ENCODE measurements at places on chromosomes 12 and 14.

- no peak for DNase-seq
These were observed 19.1 kb downstream of the AMN start for GRCh38 chr14:102941419-102942011.

DNA sequence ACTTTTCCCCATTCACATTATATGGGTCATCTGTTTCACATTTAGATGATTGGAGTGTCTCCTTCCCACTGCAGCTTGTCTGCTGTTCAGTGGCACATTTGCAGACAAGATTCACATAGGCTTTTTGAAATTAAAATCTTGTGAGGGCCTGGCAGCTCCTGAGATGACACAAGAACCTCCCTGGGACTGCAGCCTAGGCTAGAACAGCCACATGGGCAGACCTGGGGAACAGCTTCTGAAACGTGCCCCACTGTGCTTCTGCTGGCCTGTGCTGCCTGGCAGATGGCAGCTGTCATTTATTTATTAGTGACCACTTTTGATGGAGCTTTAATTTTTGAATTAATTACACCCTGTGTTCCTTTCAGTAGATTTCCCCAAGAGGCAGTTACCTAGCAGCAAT, 137.4 kb downstream of the GRIP1 start:
- DNase-seq: no peak

GRCh38 chr14:37665479-37665878, 70.0 kb downstream of the TTC6 start:
- DNase-seq: no peak

DNA sequence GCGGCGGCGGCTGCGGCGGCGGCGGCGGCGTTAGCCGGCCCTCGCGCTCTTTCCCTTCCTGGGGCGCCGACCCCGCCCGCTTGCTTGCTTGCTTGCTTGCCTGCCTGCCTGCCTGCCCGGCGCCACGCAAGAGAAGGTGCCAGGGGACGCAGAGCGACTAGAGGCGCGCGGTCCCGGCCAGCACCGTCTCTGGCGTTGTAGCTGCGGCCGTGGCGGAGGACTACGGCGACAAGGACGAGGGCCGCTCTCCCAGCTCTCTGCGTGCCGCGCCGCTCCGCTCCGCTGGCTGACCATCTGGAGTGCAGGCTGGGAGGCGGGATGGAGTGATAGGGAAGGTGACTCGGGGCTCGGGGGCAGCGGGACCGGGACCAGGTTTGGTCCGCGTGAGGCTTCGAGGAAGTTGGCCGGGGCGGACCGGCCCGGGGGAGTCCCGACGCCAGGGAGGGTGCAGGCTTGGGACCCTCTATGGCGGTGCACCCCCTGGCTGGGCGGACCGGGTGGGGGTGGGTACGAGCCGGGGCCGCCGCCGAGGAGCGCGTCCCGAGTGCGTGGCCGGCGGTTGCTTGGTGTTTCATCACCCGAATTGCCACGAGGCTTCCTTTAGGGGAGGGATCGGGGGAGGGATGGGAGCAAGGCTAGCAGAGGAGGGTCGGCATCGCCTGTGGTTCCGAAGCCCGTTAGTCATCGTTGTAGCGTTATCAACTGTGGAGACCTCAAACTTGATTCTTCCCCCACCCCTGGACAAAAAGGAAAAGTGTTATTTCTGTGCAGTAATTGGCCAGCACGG, 471 bp downstream of the XPOT start:
- DNase-seq: peak; percentile 65

GRCh38 chr12:1504304-1504894, 90.0 kb downstream of the FBXL14 start:
- DNase-seq: no peak

DNA sequence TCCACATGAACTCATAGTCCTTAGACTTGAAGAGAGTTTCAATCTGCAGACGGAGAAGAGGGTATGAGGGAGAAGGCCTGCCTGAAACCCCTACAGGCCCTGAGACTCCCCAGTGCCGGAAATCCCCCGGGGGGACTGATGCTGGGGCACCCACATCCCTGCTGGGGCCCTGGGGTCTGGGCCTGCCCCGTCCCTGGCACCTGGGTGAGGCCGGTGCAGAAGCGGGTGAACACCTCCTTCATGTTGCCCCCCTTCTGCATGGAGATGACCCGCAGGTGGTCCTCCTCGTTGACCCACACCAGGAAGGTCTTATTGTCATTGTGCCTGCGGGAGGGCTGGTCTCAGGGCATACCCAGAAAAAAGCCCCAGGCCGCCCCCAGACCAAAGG, 2.4 kb downstream of the CKB start:
- no peak for DNase-seq

GRCh38 chr14:70671652-70672644, 30.2 kb downstream of the TTC9 start:
- no peak for DNase-seq

GRCh38 chr12:19761463-19761862, 322.2 kb downstream of the AEBP2 start:
- DNase-seq: no peak

GRCh38 chr12:5803532-5803931, 141.5 kb downstream of the ANO2 start:
- DNase-seq: no peak

DNA sequence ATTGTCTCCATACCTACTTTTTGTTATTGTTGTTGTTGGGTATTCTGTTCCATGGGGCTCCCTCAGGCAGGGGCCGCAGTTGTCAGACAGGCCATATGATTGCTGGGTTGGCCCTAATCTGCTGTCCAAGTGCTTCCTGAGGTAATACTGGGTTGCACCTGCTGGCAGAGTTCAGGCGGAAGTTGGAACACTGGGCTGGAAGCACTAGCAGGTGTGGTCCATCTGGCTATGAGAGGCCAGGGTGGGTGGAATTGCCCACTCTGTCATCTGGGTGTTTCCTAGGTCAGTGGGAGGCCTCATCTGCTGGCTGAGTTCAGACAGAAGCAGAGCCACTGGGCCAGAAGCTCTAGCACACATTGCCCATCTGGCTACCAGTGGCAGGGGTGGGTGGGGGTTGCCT, 81.3 kb upstream of the NID2 start:
- DNase-seq: no peak

GRCh38 chr12:111327474-111327873, 41.4 kb downstream of the PHETA1 start:
- no peak for DNase-seq

GRCh38 chr12:59403259-59403932, 192.4 kb upstream of the SLC16A7 start:
- no peak for DNase-seq

DNA sequence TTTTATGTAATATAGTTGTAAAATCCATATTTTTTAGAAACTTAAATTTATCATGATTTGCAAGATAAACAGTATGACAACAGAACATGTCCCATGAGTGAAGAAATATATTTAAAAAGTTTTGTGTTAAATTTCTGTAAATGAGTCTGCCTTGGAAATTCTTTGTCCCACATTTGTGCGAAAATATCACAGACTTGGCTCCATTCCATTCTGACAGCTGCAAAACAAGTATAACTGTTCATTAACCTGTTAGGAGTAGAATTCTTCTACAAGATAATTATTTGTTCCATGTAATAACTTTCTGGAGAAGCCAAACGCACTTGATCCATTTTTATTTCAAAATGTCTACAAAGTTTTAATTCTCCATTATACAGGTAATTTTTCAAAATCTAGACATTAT, 37.9 kb downstream of the MDM1 start:
- no peak for DNase-seq

DNA sequence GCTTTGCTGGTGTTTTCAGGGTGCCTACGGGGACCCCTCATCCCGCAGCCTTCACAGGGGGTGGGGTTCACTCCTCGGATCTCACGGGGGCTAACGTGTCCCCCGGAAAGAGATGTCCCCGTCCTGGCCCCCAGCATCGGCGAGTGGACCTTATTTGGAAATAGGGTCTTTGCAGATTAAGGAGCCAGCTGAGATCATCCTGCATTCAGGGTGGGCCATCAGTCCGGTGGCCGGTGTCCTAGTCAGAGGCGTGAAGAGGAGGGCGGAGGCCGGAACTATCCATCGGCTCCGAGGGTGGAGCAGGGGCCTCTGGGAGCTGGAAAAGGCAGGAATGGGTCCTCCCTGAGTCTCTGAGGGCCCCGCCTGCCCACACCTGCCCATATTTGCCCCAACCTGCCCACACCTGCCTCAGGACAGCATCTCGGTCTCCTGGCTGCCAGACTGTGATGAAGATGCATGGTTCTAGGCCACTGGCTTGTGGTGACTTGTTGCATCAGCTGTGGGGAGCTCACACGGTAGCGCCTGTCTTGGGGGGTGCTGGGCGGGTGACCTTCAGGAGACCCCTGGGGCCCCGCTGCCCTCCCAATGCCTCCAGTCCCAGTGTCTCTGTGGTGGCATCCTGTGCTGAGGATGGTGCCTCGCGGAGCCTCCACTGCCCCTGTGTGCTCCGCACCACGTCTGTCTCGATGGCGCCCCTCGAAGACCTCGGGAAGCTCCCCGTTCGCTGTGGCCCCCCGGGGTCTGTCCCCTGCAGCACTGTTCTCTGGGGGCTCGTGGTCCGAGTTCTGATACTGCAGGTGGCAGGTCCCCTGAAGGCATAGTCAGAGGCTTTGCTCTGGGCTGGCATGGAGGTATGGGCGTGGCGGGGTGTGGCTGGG, 14.7 kb downstream of the NOC4L start:
- DNase-seq: no peak

GRCh38 chr12:24780697-24781368, 168.1 kb downstream of the BCAT1 start:
- DNase-seq: no peak

DNA sequence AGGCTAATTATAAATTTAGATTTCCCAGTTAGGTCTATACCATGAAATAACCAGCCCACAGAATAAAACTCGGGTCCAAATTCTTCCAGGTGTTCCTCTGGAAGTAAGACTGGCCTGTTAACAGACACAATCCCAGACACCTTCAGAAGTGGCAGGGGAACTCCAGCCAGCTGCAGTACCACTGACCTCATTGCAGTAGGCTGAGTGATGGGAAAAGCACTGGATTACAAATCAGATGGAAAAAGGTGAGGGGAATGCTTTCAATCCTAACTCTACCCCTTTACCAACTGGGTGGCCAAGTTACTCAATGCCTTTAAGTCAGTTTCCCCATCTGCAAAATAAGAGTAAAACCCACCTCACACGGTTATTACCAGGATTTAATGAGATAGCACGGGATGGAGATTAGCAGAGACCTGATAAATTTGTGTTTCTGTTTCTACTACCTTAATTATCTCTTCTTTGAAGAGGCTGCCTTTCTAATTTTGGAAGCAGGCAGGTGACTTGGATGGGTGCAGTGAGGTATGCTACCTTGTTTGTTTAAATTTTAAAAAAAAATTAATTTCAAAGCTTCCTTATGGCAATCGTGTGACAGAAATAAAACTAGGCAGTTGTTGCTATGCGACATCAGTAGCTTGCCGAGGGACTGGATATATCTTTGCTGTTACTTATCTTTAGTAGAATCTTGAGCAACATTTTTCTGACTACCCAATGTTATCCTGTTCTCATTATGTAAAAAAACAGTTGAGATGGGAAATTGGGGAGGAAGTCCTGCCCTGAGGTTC, 167.3 kb upstream of the GRIN2B start:
- DNase-seq: no peak

DNA sequence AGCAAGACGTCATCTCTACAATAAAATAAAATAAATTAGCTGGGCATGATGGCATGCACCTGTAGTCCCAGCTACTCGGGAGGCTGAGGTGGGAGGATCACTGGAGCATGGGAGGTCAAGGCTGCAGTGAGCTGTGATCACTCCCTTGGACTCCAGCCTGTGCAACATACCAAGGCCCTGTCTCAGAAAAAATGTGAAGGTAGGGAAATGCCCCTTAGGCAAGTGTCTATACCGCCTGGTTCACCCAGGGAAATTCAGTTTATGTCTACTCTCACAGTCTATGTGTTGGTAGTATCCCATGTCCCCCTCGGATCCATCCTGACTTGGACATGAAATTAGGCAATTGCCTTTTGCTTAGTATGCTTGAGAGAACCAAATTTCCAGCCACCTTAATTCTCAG, 88.4 kb upstream of the TMEM132C start:
- DNase-seq: no peak

GRCh38 chr14:37428954-37429353, 166.1 kb downstream of the FOXA1 start:
- no peak for DNase-seq

GRCh38 chr14:85418721-85419120, 111.2 kb upstream of the FLRT2 start:
- DNase-seq: no peak

DNA sequence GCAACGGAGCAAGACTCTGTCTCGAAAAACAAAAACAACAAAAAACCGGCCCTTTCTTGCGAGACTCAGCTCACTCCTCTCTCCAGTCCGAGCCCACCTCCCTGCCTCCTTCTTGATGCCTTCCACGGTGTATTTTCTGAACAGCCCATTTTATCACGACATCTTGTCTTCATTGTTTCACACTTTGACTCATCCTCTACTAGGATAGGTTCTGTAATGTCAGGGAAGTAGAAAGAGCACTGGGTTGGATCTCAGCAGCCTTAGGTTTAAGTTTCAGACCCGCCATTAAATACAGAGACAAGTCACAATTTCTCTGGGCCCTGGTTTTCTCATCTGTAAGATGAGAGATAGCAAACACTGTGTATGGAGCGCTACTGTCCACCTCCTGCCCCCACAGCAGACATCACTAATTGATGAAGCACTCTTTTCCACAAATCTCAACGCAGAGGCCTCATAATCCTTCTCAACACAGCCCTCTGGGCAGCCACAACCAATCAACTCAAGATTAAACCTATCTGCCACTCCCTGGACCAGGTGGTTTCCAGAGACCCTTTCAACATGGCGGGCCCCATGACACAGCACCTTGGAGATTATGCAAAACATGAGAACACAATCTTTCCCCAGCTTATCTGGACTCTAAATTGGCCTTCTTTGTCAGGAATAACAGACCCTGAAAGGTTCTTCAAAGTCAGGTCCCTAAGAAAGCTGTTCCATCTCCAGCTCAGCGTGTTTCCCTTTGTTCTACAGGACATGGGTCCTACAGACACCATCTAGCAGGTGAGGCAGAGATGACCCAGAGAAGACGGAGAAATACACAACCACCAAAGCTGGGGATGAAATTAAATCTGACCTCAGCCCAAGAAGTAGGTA, 35.6 kb downstream of the CCDC88C start:
- no peak for DNase-seq

DNA sequence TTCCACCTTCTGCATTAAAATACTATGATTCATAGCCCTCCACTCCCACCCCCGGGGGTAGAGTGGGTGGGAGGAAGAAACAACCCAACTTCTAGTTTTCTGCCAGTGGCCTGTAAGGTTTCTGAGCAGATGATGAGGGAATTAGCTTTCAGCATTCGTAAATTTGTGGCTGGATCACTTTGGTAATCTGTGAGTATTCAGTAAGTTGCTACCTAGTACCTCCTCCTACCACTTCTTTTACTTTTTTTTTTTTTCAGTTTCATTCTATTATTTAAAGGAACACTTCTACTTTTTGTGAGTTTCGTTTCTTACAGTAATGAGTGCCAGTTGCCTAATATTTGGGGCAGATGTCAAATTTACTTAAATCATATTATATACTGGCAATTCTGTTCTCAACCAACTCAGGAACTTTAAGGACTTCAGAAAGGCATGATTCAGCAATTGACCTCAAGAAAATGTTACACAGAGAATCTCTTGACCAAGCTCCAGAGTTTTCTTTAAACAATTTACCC, 42.4 kb upstream of the EMP1 start:
- no peak for DNase-seq
